Hindlimb muscle (tissue), 1 donor: ENCODE measurements at places on chromosomes 1 and 21.

DNA sequence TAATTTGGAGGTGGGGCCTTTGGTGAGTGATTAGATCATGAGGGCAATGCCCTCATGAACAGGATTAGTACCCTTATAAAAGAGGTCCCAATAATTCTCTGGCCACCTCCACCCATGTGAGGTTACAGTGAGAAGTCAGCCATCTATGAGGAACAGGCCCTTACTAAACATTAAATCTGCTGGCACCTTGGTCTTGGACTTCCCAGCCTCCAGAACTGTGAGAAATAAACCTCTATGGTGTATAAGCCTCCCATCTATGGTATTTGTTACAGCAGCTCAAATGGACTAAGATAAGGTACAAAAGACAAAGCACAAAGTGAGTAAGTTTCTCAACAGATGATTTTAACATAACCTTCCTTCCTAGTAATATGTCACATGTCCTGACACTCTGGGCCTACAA lies 22.3 kb downstream of the NRIP1 start:
- no peak for DNase-seq

DNA sequence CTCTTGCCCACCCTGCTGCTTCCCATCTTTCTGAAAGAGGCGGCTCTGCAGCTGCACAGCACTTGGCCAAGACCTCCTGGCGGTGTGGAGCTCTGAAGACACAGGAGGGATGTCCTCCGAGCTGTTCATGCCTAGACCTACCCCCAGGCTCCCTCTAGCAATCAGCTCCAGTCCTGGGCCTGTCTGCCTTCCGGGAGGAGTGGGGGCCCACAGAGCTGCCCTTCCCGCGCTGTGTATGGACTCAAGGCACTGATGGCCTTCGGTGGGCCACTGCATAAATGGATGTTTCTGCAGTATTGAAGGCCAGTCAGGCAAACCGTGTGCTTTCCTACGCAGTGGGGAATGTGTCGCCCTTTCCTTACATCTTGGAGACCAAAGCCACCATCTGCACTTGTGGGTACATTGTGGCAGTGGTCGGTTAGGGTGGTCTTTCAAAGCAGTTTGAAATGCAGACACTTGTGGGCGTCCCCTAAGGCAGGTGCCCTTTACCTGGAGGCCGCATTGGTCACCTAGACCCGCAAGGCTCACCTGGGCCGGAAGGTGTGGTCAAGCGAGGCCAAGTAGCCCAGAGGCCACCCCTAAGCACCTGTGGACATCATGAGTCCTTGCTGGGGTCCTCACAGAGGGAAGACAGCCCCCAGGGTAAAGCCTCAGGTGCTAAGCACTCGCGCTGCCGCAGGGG lies 912 bp upstream of the PKNOX1 start:
- DNase-seq: no peak

GRCh38 chr1:55353707-55354620 lies 138.8 kb upstream of the USP24 start:
- DNase-seq: no peak

DNA sequence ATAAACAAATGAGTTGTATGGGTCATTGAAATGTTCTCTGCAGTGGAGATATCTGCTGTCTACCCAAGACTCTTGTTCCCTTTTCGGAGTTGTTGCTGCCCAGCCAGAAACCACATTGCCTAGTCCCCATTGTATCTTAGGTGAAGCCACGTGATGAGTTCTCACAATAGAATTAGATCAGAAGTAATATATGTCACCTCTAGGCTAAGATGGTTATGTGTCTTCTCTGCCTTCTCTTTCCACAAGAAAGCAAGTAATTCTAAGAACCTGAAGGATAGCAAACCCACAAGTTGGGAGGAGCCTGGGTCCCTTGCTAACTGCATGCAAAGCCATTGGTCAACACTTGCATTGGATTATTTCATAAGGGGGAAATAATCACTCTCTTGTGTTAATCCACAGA lies 76.6 kb downstream of the ADCY10 start:
- no peak for DNase-seq

DNA sequence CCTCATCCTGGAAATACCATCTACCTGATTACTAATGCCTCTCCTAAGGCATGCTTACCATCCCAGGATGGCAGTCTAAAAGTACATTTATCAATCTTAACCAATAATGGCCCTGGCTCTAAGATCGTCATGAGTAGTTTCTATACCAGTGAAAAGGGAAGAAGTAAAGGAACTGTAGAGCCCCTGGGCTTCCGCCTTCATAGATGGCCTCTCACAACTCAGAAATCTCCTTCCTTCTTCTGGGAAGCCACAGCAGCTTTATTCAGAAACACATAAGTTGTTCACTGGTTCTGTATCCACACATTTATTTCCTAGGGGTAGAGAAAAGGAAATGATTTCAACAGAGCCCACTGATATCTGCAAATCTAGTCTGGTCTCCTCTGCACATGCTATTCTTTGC lies 41.0 kb upstream of the CD5L start:
- DNase-seq: no peak

DNA sequence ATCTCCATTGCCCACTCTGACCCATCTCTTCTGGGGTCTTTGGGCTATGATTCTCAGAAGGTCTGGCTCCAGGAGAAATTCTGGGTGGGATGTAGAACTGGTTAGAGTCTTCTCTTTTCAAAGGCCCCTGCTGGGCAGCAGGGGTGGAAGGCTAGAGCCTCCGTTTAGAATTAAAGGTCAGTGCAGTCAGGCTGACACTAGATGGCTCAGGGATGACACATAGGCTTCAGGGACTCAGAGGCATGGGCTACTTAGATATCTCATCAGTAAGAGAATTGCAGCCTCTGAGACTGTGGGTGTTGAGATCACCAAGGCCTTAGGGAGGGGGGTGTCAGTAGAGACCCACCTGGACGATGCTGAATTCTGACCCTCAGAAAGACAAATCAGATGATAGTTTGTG lies 12.6 kb upstream of the PPM1J start:
- DNase-seq: no peak

DNA sequence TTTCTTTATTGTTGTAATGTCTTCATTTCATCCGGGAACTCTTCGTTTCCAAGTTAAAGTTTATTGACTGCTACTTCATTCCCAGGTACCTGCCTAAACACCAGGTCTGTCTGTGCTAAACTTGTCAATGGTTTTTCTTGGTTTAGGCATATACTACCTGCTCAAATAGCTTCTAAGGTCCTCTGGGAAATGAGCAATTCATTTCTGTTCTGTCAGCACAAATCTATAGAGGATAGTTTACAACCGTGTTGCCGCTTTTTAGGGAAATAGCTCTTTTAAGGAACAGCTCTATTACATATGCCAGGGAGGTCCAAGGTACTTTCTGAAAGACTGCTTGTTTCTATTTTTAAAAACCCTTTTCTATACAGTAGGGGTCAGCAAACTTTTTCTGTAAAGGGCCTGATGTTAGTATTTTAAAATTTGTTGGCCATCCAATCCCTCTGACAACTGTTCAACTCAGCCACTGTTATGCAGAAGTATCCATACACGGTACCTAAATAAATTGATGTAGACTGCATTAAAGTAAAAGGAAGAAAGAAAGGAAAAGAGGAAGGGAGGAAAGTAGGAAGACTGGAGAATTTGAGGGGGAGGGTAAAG lies 222.7 kb upstream of the PTBP2 start:
- DNase-seq: no peak

GRCh38 chr1:22791831-22792347 lies 81.2 kb downstream of the EPHB2 start:
- peak; percentile 70 for DNase-seq

DNA sequence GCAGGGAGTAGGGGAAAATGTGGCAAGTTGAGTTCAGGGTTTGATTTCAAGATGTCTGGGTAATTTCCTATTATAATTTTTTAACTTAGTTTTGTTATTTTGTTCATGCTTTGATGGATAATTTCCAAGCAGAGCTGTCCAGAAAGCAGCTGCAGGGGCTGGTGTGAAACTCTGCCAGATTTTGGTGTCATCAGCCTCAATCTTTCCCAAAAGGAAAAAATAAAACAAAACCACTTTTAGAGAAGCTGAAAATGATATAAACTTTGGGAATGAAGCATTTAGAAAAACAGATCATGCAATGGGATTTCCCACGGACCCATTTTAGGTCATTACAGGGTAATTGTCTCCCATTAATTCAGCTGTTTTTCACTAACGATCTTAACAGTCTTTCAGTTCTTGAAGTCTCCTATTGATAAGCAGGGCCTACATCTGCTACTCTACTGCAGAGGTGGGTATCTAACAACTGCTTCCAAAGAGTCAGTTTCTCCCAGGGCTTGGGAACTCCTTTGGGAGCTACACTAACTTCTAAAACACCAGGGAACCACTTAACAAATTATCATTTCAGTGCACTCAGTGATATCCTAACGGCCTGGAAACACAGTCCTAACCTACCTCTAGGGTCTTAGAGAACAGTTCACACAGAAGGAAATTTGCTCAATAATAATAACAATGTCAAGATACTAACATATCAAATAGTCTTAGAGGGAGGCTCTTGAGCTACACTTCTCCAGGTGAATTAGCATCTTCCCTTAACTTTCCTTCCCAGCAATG lies 12.3 kb downstream of the ZNF436 start:
- DNase-seq: peak; percentile 68

- no peak for DNase-seq
These were observed 32.7 kb upstream of the ZBTB40 start for GRCh38 chr1:22418933-22419382.

- DNase-seq: no peak
These were observed 14.4 kb upstream of the THEM5 start for GRCh38 chr1:151867765-151868411.

DNA sequence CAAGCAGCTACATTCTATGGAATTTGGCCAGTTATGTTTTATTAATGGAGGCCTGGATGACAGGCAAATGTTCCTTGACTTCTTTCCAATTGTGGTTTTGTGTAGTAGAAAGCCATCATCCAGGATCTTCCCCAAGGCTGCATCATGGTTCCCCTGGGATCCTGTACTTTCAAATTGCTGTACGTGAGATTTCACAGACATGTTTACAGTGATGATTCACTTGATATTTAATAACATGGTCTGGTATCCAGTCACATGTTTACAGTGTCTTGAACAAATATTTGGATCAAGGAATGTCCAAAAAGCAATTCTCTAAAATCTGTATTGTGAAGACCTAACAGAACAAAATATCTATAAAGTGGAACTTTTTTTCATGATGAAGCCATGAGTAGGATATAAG lies 68.3 kb upstream of the ST6GALNAC3 start:
- peak; percentile 15 for DNase-seq

- no peak for DNase-seq
These were observed 1145.3 kb upstream of the B3GALT2 start for GRCh38 chr1:194331758-194332157.

DNA sequence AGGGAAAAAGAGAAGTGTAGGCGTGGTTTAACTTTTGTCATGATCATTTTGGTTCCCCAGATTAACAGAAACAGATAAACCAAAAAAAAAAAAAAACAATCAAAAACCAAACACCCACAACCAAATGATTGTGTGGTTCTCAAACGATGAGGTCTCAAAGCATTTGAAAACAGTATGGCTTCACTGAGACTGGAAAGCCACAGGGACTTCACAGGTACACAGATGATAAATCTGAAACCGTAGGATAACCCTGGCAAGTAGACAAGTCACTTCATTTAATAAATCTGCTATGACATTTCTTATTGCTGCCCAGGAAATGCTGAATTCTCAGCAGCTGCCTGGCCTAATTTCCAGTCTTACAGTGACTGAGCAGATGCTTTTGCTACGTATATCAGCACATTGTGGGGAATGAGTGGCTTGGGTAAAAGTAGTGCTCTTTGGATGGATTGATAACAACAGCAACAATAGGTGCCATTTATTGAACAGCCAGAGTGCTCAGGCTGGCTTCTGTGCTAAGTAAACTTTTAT lies 6.1 kb downstream of the ST6GALNAC3 start:
- no peak for DNase-seq

DNA sequence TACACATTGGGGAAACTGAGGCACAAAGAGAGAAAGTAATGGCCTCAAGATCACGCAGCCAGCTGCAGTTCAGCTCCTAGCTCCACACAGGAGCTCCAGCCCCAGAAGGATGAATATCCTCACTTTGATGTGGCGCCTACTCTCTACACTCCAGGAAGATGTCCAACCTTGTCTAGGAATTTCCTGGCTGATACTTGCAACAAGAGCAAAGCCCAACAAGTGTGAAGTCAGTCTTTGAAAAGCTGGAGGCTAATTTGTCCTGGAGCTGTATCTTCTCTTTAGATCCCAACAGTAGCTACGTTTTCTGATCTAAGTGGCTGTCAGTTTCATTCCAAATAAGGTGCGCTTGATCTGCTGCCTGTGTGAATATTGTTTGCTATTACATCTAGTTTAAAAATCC lies 344.9 kb downstream of the PTPRU start:
- no peak for DNase-seq

DNA sequence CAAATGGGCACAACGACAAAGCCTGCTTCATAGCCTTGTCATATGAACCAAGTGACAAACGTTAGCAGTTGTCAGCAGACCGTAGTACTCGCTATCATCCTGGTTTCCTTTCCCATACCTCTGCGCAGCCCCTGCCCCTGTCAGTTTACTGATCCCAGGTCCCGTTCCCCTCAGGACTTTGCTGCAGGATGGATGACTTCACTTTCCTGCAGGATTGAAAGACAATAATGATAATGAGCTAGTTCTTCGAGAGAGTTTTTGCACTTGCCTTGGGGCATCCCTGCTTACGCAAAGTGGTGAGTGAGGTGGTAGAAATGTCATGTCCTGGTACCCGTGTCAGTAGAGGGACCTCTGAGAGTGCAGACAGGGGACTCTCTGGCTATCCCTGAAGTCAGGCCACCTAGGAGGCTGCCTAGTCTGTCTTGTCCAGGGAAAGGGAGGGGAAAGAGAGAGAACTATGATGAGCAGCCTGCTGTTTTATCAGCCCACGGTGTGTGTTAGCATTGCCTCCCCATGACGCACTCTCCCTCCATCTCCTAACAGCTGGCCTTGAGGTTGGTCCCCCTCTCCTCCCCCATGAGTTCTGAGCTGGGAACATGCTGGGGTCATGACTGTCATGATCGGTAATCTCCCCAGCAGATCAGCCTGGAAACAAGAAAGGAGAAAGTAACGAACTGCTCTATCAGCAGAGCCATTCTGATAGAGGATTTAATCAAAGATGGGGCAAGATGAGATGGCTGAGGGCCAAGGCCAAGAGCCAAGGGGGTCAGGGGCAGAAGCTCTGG lies 53.7 kb downstream of the ELK4 start:
- DNase-seq: no peak

GRCh38 chr1:17847111-17847510 lies 92.0 kb downstream of the ACTL8 start:
- no peak for DNase-seq

GRCh38 chr21:40976198-40977109 lies 129.5 kb upstream of the DSCAM start:
- no peak for DNase-seq

DNA sequence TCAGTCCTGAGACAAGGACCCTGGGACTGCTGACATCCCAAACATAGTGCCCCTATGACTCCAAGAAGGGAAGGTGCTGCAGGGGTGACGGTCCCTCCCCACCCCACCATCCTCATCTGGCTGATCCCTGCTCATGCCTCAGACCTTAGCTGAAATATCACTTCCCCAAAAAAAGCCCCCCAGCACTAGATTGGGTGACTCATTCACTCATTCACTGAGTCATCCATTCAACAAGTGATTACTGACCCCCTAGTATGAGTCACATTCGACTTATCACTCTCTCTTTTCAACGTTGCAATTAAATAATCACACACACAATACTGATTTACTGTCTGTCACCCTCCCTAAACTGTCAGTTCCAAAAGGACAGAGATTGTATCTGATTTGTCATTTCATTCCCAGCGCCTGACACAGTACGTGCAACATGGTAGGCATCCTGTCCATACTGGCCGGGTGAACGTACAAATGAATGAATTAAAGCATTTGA lies 48.6 kb downstream of the HIVEP3 start:
- no peak for DNase-seq
